ENCODE measurements at places on chromosomes 11 and 22. TPM values are rescaled to one million over a fixed set of nuclear protein-coding genes. Genes with fewer than 3 reads are reported as not detected.

The LMNTD2 gene
- total RNA-seq = 1.3 TPM

- DNase-seq = no peak
Measured at GRCh38 chr11:124875401-124875800, 10.2 kb downstream of the ROBO3 start.

DNA sequence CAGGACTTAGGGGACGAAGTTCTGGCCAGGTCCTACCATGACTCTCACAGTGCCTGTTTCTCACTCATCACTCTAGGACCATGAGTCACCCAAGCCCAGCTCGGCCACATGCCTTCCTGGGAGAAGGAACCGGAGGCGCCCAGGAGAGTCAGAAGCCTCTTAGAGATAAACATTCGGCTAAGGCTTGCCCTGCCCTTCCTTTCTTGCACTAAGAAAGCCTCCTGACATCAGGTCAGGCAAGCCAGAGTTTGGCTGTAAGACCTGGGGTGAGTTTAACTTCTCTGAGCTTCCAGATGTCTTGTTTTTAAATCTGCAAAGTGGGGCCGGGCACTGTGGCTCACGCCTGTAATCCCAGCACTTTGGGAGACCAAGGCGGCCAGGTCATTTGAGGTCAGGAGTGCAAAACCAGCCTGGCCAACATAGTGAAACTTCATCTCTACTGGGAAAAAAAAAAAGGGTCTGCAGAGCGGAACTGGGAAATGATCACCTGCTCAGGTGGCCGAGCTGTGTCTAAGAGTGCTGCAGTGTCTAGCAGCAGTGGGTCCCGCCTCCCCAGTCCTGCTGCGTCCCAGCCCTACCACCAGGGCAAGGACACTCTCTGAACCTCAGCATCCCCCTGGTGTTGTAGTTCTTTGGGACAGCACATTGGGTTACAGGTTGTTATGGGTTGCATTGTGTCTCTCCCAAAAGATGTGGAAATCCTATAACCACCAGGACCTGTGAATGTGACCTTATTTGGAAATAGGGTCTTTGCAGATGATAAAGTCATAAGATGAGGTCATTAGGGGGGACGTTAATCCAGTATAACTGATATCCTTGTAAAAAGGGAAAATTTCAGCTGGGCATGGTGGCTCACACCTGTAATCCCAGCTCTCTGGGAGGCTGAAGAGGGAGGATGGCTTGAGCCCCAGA is 1.8 kb upstream of the CARS1 start:
- DNase-seq = peak; percentile 73

DNA sequence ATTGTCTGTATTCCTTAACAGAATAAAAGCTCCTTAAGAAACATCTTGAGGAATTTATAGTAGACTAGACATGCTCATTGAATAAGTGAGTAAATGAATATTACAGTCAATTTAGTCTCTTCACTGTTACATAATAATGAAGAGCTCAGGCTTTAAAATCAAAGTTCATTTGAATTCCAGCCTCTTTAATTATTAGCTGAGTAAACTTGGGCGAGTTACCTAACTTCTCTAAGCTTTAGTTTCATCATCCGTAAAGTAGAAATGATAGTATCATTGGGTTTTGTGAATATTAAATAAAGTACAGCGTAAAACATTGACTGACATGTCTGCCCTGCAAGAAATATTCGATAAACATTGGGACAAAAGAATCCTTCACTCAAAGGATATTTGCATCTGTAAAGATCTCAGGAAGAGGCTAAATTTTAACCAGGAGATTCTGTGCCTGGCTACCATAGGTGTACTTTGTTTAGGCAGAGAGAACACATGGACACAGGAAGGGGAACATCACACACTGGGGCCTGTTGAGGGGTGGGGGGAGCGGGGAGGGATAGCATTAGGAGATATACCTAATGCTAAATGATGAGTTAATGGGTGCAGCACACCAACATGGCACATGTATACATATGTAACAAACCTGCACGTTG is 15.2 kb upstream of the BBOX1 start:
- no peak for DNase-seq

DNA sequence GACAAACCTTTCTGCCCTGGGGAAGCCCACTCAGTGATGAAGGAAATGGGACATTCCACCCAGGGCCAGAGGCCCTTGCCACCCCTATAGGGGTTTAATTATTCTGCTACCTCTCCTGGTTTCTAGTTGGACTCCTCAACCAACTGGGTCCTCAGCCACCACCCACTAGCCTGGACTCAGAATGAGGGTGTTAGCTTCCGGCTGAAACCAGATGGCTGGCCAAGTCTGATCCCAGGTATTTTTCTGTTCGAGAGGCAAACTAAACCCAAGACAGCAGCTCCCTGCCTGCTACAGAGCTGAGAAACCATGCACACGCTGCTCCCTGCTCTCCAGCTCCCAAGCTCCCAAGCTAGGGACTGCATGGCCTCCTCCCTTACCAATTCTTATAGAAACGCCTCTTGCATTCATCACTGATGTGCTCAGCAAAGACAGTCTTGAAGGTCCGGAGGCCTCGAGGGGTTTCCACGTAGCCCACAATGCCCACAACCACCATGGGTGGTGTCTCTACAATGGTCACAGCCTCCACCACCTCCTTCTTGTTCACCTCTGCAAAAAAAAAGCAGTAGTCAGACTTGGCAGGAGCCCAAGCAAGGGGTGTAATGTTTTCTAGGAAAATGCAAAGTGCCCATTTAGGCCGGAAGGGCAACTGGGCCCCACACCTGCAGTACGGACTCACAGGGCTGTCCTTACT is 2.2 kb downstream of the RPL3 start:
- peak; percentile 32 for DNase-seq

DNA sequence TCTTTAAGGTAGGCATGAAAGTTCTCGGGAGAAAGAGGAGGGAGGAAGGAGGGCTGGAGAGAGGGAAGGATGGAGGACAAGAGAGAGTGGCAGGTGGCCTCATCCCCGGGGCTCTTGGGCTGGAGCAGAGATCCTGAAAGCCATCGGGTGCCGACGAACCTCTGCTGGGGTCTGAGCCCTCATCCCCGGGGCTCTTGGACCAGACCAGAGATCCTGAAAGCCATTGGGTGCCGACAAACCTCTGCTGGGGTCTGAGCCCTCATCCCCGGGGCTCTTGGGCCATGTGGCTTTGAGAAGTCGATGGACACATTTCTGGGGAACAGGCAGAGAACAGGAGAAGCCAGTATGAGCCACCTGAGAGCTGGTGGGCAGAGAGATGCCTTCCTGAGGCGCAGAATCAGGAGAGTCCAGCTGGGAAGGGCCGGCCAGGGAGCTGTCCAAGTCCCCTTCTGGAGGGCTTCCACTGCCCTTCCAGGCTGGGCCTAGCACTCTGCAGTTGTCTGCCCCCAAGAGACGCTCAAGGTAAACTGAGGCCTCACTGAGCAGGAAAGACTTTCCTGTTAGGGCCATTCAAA is 1398.1 kb downstream of the BRD1 start:
- no peak for DNase-seq

Data from dermis blood vessel endothelial cell (primary cell).